Right cardiac atrium (tissue), 5 donors: ENCODE measurements at places on chromosomes 12 and 14. TPM values are rescaled to one million over a fixed set of nuclear protein-coding genes. Genes with fewer than 3 reads are reported as not detected.

Gene NGB
- total RNA-seq = not detected

Gene PPP1R36
- total RNA-seq = 1.3 TPM

Gene WNT1
- not detected for total RNA-seq

Gene WSB2
- total RNA-seq = 79.2 TPM

Gene MYL2
- total RNA-seq = 28.7 TPM
